ENCODE measurements at places on chromosomes 6 and 20. TPM values are rescaled to one million over a fixed set of nuclear protein-coding genes. Genes with fewer than 3 reads are reported as not detected.

TFAP2D gene
- total RNA-seq, result not detected

RBL1 gene
- total RNA-seq, result 6.7 TPM

DNA sequence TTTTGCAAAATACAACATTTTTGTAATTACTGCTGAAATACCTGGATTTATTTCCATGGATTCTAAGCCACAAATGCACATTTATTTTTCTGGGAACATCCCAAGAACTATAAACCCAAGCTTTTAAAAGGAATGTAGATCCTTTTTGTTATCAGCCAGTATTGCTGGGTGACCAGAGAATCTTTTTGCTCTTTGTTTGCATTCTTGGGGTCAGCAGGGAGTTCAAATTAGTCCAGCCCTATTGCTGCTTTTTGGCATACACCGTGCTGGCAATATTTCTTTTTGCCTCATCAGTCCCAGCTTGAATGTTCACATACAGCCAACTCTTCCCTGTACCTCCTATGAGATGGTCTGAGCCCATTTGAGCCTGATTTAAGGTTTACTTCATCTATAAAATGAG is 155.2 kb upstream of the CNR1 start:
- no peak overlapping the region for H3K4me3 ChIP-seq
- no peak for DNase-seq
- H3K27me3 ChIP-seq, result peaks cover 3% of the 10 kb centered on the region
- no peak overlapping the region for H3K27ac ChIP-seq
- H3K36me3 ChIP-seq, result no peaks in the 10 kb centered on the region
- H3K4me1 ChIP-seq, result no peaks in the 10 kb centered on the region

DNA sequence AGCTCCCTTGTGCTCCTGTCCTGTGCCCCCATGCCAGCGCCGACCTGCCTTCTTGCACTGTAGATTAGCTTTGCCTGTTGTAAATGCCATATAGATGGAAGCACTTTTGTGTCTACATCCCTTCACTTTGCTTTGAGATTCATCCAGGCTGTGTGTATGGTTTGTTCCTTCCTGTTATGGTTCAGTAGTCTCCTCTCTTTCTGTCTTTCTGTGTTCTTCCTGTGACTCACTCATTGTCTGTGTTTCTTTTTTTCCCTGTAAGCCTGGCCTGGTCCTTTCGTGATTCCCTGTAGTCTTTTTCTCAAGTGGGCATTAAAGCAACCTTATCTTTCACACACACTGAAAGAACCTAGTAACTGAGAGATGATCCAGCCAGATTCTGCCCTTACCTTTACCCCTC is 66.6 kb downstream of the JARID2 start:
- H3K36me3 ChIP-seq, result no peaks in the 10 kb centered on the region
- H3K27me3 ChIP-seq, result no peaks in the 10 kb centered on the region
- H3K4me1 ChIP-seq, result peaks cover 34% of the 10 kb centered on the region
- H3K27ac ChIP-seq, result peak overlapping the region; percentile 59
- H3K4me3 ChIP-seq, result no peak overlapping the region

- H3K27ac ChIP-seq, result no peak overlapping the region
- H3K4me3 ChIP-seq, result no peak overlapping the region
- no peaks in the 10 kb centered on the region for H3K4me1 ChIP-seq
- no peaks in the 10 kb centered on the region for H3K36me3 ChIP-seq
Measured at GRCh38 chr20:30593572-30593971, 663.9 kb upstream of the DEFB115 start.

DNA sequence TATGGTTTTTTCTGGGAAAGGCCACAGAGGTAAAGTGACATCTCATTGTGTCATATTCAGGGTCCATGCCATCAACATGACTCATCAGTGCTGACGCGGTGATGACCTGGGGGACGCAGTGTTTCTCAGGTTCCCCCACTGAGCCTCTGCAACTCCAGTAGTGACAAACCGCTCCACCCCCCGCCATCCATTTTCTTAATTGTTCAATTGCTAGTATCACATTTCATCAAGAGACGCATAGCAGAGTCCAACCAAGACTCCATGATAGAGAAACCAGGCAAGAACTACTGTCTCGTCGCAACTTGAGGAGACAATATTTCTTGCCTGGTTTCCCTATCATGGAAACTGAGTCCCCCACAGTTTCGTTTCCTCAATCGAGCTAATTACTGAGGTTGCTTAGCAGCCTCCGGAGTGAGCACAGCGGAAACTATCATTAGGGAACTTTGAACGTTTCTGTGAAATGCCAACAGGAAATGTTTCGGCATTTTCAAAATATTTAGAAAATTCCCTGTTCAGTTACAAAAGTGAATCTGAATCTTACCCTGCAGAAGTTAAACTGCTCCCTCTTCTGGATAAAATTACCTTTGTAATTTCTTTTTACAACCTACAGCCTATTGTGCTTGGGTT is 12.2 kb upstream of the SERPINB1 start:
- H3K27me3 ChIP-seq, result no peaks in the 10 kb centered on the region
- peak; percentile 65 for DNase-seq

DNA sequence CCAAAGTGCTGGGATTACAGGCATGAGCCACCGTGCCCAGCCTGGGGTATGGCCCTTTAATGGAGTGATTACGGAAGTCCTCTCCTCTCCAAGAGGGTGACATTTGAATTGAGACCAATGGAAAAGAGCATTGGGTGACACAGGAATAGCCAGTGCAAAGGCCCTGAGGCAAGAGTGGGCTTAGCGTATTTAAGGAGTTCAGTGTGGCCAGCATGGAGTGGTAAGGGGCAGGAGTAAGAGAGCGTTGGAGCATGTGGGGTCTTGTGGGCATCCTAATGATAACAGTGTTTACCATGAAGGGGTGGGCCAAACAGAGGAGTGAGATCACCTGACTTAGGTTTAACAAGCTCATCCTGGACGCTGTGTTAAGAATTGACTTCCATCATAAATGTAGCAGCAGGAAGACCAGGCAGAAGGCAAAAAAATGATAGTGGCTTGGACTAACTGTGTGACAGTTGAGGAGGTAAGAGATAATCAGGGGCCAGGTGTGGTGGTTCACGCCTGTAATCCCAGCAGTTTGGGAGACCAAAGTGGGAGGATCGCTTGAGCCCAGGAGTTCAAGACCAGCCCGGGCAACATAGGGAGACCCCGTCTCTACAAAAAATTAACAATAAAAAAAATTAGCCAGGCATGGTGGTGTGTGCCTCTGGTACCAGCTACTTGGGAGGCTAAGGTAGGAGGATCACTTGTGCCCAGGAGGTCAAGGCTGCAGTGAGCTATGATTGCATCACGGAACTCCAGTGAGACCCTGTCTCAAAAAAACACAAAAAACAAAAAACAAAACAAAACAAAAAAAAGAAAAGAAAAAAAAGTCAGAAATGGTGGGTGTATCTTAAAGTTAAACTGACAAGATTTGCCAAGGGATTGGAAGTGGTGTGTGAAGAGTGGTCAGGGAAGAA is 40.7 kb downstream of the TAF8 start:
- DNase-seq, result no peak
- no peak overlapping the region for H3K27ac ChIP-seq
- H3K36me3 ChIP-seq, result no peaks in the 10 kb centered on the region
- H3K4me3 ChIP-seq, result no peak overlapping the region

- H3K27ac ChIP-seq, result no peak overlapping the region
- DNase-seq, result no peak
- H3K4me1 ChIP-seq, result no peaks in the 10 kb centered on the region
- no peaks in the 10 kb centered on the region for H3K36me3 ChIP-seq
- H3K27me3 ChIP-seq, result peaks cover 27% of the 10 kb centered on the region
Measured at GRCh38 chr20:46945465-46945864, 50.8 kb downstream of the EYA2 start.

DNA sequence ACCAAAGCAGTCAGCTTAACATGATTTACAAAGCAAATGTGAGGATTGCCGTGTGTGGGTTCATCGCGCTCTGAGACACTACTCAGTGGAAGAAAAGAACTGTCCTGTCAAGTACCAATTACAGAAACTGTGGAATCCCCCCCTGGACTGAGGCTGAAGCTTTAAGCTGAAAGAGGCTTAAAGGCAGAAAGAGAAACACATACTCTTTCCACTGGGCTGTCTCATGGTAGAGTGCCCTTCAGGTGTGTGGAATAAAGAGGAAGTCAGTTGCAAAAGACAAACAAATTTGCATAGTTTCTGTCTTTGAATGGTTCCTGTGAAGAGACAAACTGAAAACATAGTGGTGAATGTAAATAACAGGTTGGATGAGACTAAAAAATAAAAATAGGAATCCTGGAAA is 560.4 kb upstream of the SYNCRIP start:
- H3K27ac ChIP-seq, result no peak overlapping the region
- H3K27me3 ChIP-seq, result no peaks in the 10 kb centered on the region
- no peaks in the 10 kb centered on the region for H3K36me3 ChIP-seq
- no peaks in the 10 kb centered on the region for H3K4me1 ChIP-seq
- no peak overlapping the region for H3K4me3 ChIP-seq

DNA sequence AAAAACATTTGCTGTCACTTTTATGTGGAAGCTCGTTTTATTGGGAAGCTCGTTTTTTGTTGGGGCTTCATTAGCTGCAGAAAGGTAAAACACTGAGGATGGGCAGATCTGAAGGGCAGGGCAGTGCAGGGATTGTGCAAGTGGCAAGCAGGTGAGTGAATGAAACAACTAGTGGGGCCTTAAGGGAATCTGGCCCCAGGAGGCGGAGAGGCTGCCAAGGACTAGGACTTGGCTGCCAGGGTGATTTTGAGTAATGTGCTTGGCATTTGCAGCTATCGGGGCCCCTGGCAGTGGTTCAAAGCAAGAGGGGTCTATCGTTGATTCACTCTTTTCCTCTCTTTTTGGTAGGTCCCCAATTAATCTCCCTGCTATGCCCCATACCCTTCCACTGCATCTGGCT is 11.5 kb downstream of the IL22RA2 start:
- no peaks in the 10 kb centered on the region for H3K27me3 ChIP-seq
- no peak overlapping the region for H3K4me3 ChIP-seq
- no peaks in the 10 kb centered on the region for H3K36me3 ChIP-seq
- H3K4me1 ChIP-seq, result peaks cover 3% of the 10 kb centered on the region
- no peak overlapping the region for H3K27ac ChIP-seq

DNA sequence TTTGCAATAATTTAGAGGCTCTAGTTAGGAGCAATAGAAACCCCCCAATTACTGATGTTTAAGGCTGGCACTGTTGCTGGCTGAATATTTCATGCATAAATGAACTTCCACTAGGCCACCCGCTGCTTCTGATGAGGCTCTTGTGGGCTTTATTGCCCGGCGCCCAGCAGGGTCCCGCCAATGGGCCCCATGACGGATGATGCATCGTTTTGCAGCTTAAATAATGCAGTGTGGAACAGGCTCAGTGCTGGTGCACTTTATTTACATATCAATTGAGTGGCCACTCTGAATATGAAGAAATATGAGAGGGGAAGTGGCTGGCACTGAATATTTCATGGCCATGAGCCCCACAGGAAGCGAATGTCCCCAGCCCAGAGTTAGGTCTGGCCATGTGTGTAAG is 155.3 kb upstream of the MAFB start:
- H3K4me1 ChIP-seq, result no peaks in the 10 kb centered on the region
- DNase-seq, result no peak
- peaks cover 13% of the 10 kb centered on the region for H3K27me3 ChIP-seq
- H3K4me3 ChIP-seq, result no peak overlapping the region
- no peak overlapping the region for H3K27ac ChIP-seq
